Fibroblast of lung (primary cell): ENCODE measurements at places on chromosomes 6 and 20.
A peak's percentile ranks its signal among the peaks of the same experiment; 100 is the strongest.

DNA sequence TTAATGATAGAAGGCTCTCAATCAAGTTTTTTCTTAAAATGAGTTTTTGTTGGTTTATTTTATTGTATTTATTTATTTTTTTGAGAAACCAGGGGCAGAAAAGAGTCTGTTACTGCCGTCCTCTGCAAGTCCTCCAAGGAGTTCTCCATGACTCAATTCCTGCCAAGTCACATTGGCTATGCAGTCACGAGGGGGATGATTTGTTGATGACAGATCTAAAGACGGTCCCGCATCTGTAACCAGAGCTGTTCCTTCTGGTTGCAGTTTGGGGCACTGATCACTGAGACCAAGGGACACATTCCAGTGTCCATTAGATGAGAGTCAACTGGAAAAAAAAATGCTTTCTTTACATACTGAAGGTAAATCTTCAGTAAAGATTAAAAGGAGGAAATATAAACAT lies 13.9 kb upstream of the TSHZ2 start:
- DNase-seq = peak; percentile 29

- no peak for DNase-seq
Measured at GRCh38 chr6:17490724-17491123, 97.3 kb downstream of the CAP2 start.

DNA sequence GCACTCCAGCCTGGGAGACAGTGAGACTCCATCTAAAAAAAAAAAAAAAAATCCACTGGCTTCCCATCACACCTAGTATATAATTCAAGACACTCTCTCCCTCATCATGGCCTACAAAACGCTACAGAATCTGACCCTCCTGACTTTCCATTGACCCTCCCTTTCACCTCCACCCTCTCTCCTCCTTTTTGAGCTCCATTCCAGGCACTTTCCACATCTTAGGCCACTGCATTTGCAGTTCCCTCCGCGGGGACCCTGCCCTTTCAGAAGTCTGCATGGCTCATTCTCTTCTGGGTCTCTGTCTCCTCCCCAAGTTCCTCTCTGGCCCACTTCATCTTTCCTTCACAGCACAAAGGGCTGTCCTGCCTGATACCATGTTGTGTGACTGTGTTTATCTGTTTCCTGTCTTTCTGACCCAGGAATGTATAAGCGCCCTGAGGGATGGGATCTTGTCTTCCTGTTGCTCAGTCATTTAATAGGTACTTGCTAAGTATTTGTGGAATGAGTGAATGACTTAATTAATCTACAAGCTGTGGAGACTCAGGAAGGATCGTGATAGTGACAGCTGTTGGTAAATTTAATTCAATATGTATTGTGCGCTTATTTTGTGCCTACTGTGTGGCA lies 35.2 kb downstream of the NCR2 start:
- DNase-seq = no peak

- DNase-seq = no peak
Measured at GRCh38 chr6:45031601-45032000, 296.5 kb upstream of the RUNX2 start.

GRCh38 chr6:139597771-139598755 lies 223.6 kb upstream of the CITED2 start:
- DNase-seq = peak; percentile 99

DNA sequence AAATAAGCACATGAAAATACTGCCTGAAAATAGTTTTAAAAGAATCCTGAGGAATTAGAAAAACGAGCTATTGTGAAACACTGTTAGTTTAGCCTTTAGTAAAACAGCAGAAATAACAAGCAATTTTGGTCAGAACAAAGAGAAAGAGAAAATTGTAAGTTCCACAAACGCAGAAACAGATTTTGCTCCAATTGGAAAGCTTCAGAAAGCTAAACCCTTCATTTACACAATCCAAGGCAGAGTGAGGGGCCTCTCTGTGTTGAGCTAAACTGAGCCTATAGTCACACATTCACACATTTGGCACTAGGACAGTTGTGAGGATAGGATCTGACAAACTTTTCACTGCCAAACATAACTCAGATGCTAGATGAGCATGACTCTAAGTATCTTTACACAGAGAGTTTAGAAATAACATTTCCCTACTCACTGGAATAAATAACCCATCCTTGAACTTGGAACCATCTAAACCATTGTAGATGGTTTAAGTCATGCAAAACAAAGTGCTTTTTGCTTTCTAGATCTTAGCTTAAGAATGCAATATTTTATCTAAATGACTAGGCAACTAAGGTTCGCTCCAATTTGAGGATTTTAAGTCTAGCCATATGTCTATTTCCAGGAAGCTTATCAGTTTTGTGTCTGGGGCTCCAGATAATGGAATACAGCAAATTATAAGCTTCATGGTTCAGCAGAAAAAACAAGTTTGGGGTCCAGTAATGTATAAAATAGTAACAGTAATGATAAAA lies 122.6 kb downstream of the SGK1 start:
- DNase-seq = peak; percentile 46

- peak; percentile 55 for DNase-seq
Measured at GRCh38 chr20:3797592-3798372, 1.7 kb downstream of the CDC25B start.

DNA sequence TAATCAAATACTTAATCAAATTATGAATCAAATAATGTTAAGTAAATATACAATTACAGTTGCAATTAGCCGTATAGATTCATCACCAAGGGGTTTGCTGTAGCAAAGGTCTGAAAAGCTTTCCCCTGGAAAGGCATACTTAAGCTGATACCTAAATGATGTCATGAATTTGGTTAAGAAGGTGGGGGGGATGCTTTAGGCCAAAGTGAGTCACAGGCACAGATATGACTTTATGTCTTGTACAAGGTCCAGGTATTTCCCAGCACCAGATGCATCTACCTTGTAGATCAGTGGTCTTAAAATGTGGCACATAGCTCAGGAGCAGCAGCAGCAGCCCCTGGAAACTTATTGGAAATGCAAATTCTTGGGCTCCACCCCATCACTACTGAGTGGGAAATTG lies 557.3 kb upstream of the CDH4 start:
- DNase-seq = peak; percentile 87

DNA sequence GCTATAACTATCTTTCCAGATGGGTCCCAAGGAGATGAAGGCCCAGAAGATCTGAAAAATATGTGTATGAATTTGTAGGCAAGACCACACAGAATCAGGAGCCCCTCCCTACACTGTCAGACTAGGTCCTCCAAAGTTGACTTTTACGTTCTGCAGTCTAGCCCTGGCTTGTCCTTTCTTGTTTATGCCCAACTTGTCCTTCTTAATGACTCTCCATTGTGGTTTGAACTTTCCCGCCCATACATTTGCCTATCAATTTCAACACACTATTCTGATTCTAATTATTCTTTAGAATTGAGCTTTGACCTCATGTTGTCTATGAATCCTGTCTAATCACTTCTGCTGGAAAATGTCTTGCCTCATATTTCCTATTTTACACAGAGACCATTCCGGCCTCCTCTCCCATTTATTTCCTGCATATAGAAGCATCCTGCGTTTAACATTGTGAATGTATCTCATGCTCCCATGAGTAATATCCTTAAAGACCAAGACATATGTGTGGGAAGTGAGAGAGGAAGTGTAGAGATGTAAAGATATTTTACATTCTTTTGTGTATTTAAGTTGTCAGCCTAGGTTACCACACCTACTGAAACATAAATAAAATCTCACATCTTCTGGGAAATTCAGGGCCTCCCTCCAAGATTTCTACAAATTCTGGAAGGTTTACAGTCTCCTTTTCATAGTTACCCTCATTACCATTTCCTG lies 348.3 kb downstream of the BCKDHB start:
- DNase-seq = peak; percentile 57

GRCh38 chr20:63081831-63082230 lies 75.1 kb upstream of the BHLHE23 start:
- no peak for DNase-seq

GRCh38 chr6:128712898-128713297 lies 170.0 kb upstream of the LAMA2 start:
- no peak for DNase-seq

DNA sequence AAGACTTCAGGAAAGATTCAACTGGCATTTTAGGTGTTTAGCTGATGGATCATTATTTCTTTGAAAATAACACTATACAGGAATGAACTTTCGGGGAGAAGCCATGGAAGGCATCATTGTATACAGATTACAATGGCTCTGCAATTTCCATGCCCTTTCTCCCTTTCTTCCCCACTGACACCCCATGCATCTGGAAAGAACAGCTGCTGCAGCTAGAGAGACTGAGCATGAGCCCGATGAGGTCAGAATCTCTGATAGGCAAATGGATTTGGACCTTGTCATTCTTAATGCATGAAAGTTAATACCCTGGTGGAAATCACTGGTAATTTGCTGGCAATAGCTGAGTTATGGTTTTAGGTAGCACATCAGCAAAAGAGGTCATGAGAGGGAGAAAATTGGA lies 54.8 kb downstream of the BTBD3 start:
- DNase-seq = no peak

DNA sequence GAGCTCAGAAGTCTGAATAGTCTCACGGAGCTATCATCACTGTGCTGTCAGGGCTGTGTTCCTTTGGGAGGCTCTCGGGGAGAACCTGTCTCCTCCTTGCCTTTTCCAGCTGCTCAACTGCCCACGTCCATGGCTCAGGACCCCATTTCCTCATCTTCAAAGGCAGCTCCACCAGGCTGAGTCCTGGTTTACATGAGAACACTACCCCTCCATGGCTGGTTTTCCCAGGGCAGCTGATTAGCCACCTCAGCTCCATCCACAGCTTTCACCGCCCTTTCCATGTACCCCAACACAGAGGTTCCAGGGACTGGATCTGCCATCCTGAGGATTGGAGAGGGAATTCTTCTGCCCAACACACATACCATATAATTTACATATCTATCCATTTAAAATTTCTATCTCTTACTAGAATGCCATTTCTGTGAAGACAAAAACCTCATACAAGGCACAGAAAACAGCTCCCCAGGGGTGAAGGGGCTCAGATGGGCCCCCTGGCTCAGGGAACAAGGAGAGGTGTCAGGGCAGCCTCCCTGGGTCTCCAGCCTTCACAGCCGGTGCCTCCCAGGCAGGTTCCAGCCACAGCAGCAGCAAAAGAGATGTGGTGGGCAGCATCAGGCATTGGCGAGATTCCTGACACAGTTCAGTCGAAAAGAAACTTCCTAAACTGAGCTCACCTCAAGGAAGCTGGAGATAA lies 2.2 kb upstream of the RAET1E start:
- no peak for DNase-seq

DNA sequence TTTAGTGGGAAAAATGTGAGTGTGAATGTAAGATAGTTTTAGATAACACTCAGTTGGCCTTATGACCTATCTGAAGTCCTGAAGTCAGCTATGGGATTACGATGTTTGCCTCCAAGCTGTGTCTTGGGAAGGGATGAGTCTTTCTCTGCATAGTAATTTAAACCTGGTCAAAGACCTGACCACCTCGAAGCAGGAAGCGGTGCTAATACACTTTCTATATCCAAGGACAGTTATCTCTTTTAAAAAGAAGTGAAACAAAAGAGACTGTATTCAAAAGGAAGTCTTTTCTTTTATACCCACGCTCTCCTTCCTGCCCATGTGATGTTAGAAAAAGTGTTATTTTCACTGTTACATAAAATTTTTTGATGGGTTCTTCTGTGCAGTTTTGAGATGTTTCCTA lies 94.9 kb downstream of the JARID2 start:
- DNase-seq = no peak

- peak; percentile 42 for DNase-seq
Measured at GRCh38 chr20:10898552-10898951, 224.8 kb upstream of the JAG1 start.

DNA sequence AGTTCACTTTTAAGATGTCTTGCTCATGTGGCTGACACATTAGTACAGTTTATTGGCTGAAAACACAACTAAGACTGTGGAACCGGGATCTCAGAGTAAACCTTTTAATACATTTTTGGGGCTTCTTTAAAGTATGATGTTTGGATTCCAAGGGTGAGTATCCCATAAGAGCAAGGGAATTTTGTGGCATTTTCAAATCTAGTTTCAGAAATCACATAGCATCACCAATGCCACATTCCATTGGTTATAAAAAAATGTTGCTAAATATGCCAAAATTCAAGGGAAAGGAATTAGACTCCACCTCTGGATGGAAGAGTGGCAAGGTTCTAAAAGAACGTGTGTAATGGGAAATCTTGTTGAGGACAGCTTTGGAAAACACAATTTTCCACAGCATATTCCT lies 338.6 kb downstream of the COL12A1 start:
- DNase-seq = peak; percentile 48

GRCh38 chr20:24648919-24649318 lies 179.5 kb downstream of the SYNDIG1 start:
- DNase-seq = no peak

DNA sequence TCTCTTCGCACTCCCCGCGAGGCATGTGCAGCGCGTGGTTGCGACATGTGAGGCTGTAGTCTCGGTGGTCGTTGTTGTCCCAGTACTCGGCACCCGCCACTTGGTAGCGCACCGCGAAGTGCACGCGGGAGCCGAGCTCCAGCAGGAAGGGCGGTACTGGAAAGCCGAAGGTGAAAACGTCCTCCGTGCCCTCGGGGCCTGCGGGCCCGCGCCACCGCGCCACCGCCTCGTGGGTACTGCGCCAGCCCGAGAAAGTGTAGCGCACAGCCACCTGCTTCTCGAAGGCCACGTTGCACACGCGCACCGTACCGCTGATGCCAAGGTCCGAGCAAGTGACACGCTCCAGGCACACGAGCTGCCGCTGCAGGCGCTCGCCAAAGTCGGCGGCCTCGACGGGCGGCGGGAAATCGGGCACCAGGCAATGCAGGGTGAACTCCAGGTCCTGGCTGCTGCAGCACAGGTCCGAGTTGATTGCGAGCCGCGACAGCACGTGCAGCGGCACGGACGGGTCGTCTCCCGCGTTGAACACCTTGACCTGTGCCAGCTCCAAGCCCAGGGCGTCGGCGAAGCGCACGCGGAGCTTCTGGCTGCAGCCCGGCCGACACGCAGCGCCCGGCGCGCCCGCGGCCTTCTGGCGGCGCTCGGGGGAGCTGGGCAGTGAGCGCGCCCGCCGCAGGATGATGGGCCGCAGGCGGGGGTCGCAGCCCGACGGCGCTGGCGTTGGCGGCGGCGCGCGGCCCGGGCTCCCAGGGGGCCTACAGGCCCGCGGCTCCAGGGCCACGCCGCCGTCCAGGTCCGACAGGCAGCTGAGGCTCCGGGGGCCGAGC lies 840 bp downstream of the PPP1R3D start:
- DNase-seq = peak; percentile 12

GRCh38 chr6:14977747-14978382 lies 268.0 kb upstream of the JARID2 start:
- peak; percentile 24 for DNase-seq

- peak; percentile 88 for DNase-seq
Measured at GRCh38 chr6:110528101-110528929, 51.9 kb upstream of the SLC22A16 start.

- peak; percentile 93 for DNase-seq
Measured at GRCh38 chr20:8454137-8454712, 322.2 kb downstream of the PLCB1 start.

GRCh38 chr20:52972190-52972937 lies at the start of gene TSHZ2:
Gene TSHZ2 (plus strand): TSS chr20:52972358. CDS start chr20:52973294, 936 bp downstream.
- peak; percentile 77 for DNase-seq

- DNase-seq = peak; percentile 19
Measured at GRCh38 chr6:63509652-63510352, 62.5 kb upstream of the LOC128125822 start.
